ENCODE measurements at places on chromosomes 4 and X. TPM values are rescaled to one million over a fixed set of nuclear protein-coding genes. Genes with fewer than 3 reads are reported as not detected.

GRCh38 chr4:152255437-152255836, 280.5 kb downstream of the FBXW7 start:
- DNase-seq, result peak; percentile 57

- no peak for DNase-seq
Observed at GRCh38 chr4:48366611-48367010, 25.3 kb downstream of the SLAIN2 start.

DNA sequence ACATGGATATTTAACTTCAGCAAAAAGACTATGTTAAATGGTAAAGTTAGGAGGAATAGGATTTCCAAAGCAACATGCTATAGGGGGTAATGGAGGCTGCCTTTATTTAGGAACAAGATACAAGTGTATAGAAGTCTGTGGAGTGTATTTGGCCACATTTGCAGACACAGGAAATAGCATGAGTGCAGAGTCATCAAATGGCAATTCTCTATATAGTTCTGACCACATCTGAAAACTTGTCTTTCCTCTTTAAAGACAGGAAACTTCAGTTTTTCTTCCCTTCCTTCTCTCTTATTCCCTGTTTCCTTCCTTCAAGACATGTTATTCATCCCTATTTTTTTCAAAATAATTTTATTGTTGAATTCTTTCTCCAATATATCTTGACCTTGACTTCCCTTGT, 119.3 kb upstream of the PITX2 start:
- no peak for DNase-seq

Gene PCDH7
- total RNA-seq, result 3.6 TPM

Gene OPRPN
- total RNA-seq, result not detected

Gene SAGE1
- not detected for total RNA-seq

Gene GRID2
- not detected for total RNA-seq

Data from MCF 10A (cell line).